ENCODE measurements at places on chromosomes 4 and X.

DNA sequence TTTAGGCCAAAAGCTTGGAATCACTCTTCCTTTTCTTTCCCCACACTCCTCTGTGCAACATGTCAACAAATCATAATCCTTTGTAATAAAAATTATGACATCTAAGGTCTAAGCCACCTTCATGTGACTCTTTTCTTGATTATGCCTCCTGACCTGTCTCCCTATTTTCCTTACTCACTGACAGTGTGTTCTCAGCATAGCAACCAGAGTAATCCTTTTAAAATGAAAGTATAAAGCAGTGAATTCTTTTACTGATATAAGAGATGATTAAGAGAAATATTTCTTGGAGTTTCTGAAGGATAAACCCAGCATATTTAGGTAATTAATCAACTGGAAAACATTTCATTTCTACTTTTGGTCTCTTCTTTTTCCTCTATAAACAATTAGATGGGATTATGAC lies 44.7 kb downstream of the USO1 start:
- DNase-seq: no peak

- DNase-seq: no peak
Observed at GRCh38 chr4:73800206-73800605, 36.3 kb upstream of the CXCL6 start.

DNA sequence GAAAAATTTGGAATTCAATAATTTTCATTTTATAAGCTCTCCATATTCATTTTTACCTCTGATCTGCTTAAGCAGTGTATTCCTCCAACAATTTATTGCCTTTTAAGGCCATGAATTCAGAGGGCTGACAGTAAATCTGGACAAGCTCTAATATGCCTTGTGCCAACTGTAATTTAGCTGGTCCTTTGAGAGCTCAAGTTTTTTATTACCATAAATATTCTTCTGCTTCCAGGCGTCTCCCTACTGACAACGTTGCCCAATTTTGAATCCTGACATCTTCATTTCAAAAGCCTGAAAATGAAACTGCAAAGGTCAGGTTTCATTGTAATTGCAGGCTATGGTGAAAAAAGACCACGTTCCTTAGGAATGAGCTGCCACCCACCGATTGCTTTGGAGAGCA lies 95.8 kb upstream of the GEMIN8 start:
- no peak for DNase-seq

DNA sequence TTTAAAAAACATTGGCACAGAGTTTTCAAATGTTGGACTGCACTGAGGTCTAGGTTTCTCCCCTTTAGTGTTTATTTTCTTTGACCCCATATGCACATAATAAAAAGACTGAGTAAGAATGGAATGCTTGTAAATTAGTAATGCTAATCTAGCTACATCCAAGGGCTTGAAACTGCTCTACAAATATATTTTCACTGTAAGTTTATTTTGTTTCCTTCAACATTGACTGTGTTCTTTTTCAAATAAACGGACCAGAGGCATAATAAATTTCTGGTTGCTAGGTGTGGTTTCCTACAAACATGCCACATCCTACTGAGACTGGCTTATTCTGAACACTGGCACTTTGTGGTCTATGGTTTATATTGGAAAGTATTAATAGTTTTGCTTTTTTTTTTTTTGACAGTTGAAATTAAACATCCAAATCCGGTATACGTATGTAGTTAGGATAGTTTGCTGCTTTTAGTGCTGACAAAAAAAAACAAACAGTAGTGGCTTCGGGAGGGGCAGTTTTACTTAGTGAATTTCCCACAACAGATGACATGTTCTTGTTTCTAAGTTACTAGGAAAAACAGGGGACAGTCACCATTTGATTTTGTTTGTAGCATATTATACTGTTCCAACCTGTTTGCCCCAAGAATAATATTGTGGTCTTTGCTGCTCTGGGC lies 13.2 kb downstream of the CA5B start:
- DNase-seq: no peak

GRCh38 chr4:165208741-165209388 lies 1.5 kb downstream of the KLHL2 start:
- no peak for DNase-seq

Data from stimulated activated CD4-positive, alpha-beta T cell treated with anti-CD3 and anti-CD28 coated beads, Interleukin-1b, Interleukin-23, amount 100 ng/mL, for 1 hour (primary cell).